Fibroblast of upper back skin (primary cell): ENCODE measurements at places on chromosomes 3 and 15.

GRCh38 chr3:70990185-70990584 lies 593.3 kb downstream of the FOXP1 start:
- DNase-seq: peak; percentile 45

DNA sequence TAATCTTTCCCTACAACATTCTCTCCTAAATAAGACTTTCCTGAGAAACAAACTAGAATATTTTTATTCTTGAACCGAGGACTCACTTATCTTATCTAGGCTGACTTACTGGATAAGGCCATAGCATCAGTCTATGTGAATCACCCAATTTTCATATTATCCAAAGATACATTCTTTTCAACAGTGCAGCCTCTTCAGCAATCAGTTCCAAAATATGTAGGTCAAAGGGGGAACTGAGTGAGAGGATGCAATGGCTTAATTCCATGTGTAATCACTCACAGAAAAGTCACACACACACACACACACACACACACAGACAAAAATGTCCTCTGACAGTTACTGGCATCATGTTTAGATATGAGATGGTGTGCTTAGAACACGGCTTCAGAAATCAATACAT lies 31.5 kb upstream of the MECOM start:
- DNase-seq: no peak

- no peak for DNase-seq
Observed at GRCh38 chr3:58178528-58179234, 32.1 kb downstream of the DNASE1L3 start.

DNA sequence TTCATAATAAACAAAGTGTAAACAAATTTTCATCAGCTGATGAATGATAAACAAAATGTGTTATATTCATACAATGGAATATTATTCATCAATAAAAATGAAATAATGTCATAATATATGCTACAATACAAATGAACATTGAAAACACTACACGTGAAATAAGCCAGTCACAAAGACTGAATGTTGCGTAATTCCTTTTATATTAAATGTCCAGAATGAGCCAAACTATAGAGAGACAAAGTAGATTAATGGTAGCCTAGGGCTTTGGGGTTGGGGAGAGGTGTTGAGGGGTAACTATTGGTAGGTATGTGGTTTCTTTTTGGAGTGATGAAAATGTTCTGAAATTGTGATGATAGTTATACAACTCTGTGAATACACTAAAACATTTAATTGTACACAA lies 292.9 kb upstream of the PDZRN3 start:
- DNase-seq: no peak

DNA sequence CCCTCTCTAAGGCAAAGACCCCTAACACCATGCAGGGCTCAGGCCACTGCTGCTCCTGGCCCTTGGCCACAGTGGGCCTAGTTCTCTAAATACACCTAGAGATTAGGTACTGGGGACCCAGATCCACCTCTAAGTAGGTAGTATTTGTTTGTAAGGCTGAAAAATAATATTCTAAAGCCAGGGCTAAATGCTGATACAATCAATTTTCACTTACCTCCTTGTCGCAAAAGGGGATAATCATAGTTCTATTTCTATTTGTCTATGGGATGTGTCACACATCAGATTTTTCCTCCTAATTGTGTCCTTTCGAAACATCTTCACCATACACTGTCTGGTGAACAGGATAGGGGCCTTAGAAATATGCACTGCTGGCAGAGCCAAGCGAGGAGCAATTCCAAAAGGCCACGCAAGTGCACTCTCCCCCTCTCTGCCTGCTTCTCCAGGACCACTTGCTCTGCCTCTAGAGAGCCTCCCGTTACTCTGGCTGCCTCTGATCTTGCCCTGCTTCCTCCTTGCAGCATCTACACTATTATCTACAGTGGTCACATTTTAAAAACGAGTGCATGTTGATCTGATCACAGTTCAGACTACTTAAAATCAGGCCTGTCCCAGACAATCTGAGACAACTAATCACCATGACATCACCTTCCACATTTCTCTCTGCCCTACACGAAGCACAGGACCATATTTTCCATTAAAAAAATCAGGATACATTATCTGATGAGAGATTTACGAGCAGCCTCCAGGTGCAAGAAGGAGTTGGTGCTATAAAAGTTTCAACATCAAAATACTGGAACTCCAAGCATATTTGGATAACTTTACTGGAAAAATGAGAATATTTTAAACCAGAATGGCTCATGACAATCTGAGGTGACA lies 115.4 kb downstream of the MYLK start:
- DNase-seq: no peak

DNA sequence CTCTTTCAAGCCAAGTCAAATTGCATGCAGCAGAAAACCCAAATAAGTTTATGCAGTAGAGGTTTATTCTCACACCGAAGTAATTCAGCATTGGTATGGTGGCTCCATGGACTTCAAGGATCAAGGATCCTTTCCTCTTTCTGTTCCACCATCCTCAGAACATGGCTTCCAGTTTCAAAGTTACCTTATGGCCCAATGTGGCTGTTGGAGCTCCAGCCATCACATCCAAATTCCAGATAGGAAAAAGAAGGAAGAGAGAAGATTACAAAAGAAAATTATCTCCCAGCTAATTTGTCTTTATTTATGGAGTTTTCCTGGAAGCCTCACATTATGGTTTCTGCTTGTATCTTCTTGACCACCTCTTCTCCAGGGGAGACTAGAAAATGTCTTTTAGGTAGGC lies 282.5 kb upstream of the CTDSPL start:
- no peak for DNase-seq

DNA sequence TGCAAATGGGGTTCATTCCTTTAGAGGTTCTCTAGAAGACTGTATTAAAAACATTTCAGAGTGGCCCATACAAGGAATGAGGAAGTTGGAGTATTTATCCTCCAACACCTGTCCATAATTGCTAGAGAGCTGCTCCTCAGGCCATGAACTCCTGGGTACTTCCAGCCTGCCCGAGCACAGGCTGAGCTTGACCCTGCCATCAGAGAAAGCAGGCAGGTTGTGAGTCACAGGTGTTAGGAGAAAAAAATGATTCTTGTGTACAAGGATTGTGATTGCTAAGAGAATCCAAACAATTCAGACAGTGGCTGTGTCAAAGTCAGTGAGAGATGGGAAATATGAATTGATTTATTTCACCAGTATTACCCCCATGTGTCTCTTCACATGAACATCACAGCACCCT lies 156.8 kb upstream of the GADL1 start:
- DNase-seq: no peak

GRCh38 chr3:103516950-103517349 lies 1082.1 kb downstream of the ZPLD1 start:
- no peak for DNase-seq

GRCh38 chr3:121660356-121661171 lies at the start of gene HCLS1:
TSS of gene HCLS1 (minus strand) at chr3:121660903. CDS start at chr3:121658347, 2,556 bp downstream.
- DNase-seq: no peak

GRCh38 chr3:150132101-150132749 lies 161.5 kb upstream of the PFN2 start:
- DNase-seq: peak; percentile 22

GRCh38 chr3:162764051-162764807 lies 1267.6 kb downstream of the OTOL1 start:
- DNase-seq: no peak

DNA sequence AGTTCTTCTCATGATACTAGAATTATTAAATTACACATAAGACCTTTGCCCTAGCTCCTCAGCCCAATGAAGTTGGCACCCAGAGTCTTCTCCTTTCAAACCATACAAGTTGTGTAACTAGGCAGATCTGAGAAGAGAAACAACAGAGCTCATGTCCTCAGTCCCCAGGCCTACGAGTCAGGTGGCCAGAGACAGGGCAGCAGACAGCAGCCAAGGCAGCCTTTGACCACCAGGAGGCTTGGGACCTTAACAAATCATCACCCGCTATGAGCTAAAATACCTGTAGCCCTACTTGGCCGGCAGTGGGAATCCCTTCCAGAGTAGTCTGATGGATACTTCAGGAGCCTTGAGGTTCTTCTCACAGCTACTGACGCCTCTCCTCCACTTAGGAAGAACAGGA lies 18.3 kb downstream of the STIMATE start:
- no peak for DNase-seq

GRCh38 chr3:168870892-168871291 lies 775.2 kb upstream of the GOLIM4 start:
- no peak for DNase-seq

DNA sequence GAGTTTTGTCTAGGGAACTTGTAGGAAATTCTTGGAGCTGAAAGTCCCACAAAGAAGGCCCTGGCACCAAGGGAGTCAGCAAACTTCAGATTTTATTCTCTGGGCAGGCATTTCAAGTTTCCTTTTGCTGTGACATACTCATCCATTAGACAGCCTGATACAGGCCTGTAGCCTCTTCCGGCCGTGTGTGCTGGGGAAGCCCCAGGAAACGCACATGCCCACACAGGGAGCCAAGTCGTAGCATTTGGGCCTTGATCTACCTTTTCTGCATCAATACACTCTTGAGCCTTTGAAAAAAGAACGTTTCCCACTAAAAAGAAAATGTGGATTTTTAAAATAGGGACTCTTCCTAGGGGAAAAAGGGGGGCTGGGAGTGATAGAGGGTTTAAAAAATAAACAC lies 15.0 kb downstream of the TIGIT start:
- DNase-seq: no peak

DNA sequence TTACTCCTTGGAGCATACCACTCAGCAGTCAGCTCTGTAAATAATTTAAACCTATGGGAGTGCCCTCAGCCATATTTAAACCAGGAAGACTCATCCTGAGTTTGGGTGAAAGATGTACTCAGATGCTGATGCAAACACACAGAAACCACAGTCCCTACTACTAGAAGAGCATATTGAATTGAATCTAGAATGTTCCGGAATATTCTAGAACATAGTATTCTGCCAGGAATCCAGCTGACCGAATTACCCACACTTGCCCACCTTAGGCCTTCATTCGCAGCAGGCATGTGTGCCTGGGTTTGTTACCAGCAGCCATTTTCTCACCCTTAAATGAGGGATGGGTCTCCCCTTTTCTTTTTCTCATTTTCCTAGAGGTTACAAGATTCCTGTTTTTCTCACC lies 202.4 kb upstream of the ICE2 start:
- peak; percentile 9 for DNase-seq

DNA sequence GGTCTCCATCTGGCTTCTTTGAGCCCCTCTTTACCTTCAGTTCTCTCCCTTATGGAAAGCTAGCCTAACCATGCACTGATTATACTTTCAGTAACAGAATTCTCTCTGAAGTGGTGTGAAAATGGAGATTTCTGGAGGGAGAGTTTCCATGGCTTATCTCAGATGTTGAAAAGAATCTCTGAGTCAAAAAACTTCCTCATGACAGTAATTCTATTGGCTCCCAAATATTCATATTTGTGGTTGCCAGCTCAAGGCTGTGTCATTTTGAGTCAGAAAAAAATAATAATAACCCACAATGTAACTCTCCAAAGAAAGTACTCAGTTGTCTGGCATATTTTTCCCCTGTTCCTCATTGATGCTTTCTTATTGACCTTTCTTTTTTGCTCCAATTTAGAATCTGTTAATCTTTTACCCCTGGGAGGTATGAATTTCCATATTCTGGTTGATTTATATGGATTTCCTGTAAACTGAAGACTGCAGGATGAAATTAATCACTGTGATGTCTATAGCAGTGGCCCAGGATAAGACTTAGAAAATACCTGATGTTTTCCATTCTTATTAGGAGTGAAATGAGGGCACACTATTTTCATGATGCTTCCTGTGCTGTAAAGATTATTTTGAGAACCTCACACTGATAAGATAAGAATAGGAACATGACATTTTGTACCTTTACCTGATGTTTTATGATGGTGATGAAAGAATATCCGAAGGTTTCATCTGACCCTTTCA lies 149.5 kb upstream of the EPHA3 start:
- peak; percentile 97 for DNase-seq

DNA sequence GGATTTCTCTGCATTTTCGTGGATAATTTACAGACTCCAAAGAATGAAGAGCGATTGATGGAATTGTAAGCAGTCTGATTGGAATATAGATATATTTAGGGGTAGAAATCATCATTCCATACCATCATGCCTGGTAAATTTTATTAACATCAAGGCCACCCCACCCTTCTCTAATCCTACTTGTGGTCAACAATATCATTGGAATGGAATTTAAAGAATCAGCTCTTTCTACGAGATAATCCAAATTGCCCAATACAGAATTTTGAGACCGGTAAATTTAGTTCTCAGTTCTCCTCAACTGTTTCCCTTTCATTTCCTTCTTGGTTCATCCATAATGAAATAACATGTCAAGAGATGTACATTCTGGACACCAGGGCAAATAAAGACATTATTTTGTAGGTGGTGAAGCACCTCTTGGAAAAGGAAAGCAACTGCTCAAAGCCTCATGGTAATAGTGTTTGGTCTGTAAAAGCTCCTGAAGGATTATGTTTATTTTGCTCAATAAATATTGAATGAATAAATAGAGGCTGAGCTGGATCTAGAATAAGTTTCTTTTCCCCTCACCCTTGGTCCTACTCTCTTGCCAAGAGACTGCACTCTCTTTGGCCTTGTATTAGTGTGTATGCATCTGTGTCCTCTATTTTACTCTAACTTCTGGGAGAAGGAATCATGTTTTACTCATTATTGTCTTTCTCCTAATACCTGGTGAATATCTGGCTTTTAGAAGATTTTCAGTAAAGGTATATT lies 133.7 kb upstream of the BCL6 start:
- DNase-seq: peak; percentile 72

- DNase-seq: no peak
Observed at GRCh38 chr15:76011627-76012551, at the start of gene NRG4. TSS of gene NRG4 (minus strand) at chr15:76012424. CDS start at chr15:76011230, 1,194 bp downstream.

- no peak for DNase-seq
Observed at GRCh38 chr15:90664650-90665287, 52.4 kb upstream of the BLM start.

DNA sequence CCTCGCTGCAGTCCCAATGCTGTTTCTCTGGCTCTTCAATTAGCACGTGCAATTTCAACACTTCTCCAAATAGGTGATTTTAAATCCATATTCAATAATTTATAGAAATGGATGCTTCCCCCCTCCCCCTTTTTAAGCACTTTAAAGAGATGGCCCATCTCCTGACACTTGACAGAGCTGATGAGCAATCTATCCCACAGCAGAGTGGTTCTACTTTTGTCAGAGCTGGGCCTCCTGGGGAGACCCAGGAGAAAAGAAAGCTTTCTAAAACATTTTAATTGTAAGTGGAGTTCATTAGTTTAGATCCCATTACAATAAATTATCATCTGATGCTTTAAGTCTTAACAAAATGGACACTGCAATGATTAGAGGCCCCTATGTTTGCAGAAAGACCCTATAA lies 127.7 kb downstream of the SHQ1 start:
- no peak for DNase-seq

DNA sequence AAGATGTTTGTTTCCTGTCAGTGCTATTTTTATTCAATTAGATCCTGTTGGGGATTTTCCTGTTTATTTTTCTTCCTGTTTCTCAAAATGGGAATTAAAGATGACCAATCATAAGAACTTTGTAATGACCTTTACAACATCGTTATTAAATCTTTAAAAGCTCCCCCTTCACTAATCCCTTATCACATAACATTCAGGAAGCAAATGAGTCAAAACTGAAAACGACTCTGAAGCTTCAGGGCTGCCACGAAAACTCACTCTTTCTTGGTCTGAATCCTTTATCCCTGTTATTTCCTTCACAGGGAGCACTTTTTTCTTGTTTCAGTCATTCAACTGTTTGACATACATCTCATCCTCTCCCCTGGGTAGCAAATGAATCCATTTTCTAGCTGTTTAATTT lies 75.8 kb upstream of the MB21D2 start:
- DNase-seq: no peak
